ENCODE measurements at places on chromosomes 5 and 9. TPM values are rescaled to one million over a fixed set of nuclear protein-coding genes. Genes with fewer than 3 reads are reported as not detected.
A peak's percentile ranks its signal among the peaks of the same experiment; 100 is the strongest.

DNA sequence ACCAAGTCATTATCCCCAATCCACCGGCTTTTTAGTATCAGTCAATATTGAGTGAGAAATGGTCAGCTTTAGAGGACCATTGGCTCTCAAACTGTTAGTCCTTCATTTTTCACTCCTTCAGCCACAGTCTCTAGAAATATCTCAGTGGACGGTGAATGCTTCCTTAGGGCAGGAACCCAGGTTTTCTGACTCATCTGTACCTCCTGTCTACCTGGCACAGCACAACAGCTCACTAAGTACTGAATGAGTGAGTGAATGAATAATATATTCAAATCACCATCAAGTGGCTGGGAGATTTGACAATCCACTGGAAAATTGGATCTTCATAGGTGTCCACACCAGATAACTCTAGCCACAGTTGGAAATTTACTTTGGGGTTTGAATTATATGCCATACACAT, 609.5 kb upstream of the CLINT1 start:
- no peak for DNase-seq

DNA sequence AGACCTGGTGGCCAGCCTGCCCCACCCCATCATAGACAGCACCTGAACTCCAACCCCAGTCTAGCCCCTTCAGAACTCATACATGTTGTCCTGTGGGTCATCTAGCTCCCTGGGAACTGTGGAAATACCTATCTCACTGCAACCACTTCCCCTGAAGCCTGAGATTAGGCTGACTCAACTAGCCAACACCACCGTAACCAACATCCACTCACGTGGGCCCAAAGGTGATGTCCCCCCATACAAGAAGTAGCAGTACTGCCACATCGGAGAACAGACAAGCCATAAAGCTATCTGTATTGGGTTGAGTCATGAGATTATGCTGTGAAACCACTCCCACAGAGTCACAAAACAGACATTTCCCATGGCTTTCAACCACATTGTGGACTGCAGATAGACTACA, 46.6 kb downstream of the OSMR start:
- no peak for DNase-seq

DNA sequence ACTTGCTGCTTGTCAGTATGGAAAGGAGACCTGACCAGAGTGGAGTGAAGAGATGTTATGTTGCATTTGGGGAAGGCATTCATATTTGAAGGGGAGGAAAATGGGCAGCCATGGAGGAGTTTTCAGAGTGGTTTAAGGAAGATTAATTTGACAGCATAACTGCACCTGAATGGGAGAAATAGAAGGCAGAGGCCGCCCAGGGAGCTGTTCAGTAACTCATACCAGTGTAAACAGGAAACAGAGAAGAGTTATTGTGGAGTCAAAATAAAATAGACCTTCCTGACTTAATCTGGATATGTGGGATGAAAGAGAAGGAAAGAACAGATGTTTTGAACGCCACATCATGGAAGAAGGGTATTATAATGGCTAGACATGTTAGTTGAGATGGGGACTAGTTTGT, 13.4 kb downstream of the SLC44A1 start:
- DNase-seq = no peak

DNA sequence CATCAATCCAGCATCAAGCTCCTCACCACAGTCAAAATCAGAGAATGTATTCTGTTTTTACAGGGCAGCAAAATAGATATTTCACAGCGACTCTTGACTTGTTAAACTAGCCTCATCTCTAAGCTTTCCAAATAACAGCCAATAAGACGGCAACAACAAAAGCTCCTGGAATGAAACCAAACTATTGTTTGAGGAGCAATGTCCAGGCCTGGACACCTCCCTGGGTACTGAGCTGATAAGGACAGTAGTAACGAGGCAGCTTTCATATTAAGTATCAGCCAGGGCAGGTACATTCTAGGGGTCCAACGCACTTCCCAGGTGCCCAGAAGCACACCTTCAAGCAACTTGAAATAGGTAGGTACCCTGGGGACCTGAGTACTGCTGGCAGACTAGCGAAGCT, 260.3 kb downstream of the ENC1 start:
- DNase-seq = no peak

DNA sequence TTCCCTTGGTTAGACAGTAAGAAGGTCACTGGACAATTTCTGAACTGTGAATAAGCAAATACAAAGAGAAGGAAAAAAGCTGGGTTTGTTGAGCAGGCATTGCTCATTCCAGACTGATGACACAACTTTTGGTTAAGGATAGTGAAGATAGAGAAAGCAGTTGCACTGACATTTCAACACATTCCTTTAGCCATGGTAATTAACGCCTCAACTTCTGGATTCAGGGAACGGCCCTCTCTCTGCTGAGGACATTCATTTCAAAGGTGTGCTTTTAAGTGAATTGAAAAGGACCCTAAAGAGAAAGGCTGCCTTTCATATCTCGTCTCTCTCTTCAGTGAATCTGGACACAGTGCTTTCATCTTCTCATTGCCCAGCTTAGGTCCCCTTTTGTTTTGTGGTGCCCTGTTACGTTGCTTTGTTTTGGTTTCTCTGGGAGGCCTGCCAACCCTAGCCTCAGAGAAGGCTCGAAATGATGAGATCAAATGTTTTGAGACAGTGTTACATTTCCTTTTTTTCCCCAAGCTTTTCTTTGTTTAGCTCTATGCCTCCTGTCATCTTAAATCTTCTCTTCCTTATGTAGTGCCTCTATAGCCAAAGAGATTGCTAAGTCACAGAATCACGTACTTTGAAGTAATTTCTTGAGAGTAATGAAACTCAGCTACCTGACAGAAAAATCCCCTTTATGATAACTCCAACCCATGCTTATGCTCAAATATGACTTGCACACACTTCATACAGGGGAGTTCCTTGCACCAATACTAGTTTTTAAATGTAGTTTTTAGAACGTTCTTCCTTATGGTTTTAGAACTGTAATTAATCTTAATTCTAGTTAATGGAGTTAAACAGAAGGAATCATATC, 94.4 kb upstream of the IFNE start:
- DNase-seq = peak; percentile 69

- DNase-seq = no peak
Measured at GRCh38 chr5:150133581-150134197, 22.0 kb downstream of the PDGFRB start.

Gene PCDHB4
- 0.22 TPM for total RNA-seq

Gene TLR4
- 187 TPM for total RNA-seq

All from lung microvascular endothelial cell (primary cell).